ENCODE measurements at places on chromosomes 12 and 14. TPM values are rescaled to one million over a fixed set of nuclear protein-coding genes. Genes with fewer than 3 reads are reported as not detected.

- H3K4me1 ChIP-seq, result no peaks in the 10 kb centered on the region
- no peak overlapping the region for H3K27ac ChIP-seq
- no peak for DNase-seq
- no peaks in the 10 kb centered on the region for H3K27me3 ChIP-seq
- H3K36me3 ChIP-seq, result no peaks in the 10 kb centered on the region
These were observed 35.1 kb downstream of the OR10P1 start for GRCh38 chr12:55671746-55672145.

GRCh38 chr14:25150934-25151790 is 101.2 kb upstream of the STXBP6 start:
- no peak for DNase-seq
- H3K27me3 ChIP-seq, result no peaks in the 10 kb centered on the region
- no peaks in the 10 kb centered on the region for H3K4me1 ChIP-seq
- no peaks in the 10 kb centered on the region for H3K36me3 ChIP-seq
- no peak overlapping the region for H3K27ac ChIP-seq

GRCh38 chr12:112115259-112116045 is 6.9 kb upstream of the NAA25 start:
- no peaks in the 10 kb centered on the region for H3K36me3 ChIP-seq
- H3K27me3 ChIP-seq, result no peaks in the 10 kb centered on the region
- H3K4me3 ChIP-seq, result no peak overlapping the region
- no peak overlapping the region for H3K27ac ChIP-seq
- no peak for DNase-seq
- peaks cover 2% of the 10 kb centered on the region for H3K4me1 ChIP-seq

Gene SUSD6
- 3.6 TPM for total RNA-seq

Gene MUCL1
- not detected for total RNA-seq

Gene CLEC2A
- total RNA-seq, result not detected

Gene PLBD1
- total RNA-seq, result 15.2 TPM

Gene RAD9B
- 0.22 TPM for total RNA-seq
